ENCODE measurements at places on chromosomes 11 and 22.

DNA sequence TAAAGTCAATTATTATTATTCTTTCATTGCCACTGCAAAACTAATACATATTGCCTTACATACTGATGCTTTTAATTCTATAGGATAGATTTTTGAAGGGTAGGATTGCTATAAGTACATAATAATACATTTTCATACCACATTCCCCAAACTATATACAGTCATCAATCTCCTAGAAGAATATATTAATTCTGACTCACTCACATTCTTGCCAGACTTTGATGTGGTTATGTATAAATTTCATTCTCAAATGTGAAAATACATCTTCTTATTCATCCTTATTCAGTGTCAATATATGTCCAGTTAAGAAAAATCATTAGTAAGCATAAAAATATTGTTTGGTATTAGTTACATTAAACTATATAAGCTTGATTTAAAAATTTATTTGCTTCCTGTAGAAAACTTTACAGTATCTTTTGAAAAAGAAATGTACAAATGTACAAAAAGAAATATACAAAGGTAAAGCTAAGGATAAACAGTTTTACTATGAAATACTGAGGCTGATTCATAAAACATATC lies 458.8 kb upstream of the CNTN5 start:
- DNase-seq: no peak

- no peak for DNase-seq
Measured at GRCh38 chr22:36457688-36458450, 23.6 kb downstream of the TXN2 start.

- DNase-seq: no peak
Measured at GRCh38 chr11:76251226-76251575, 44.9 kb upstream of the WNT11 start.

DNA sequence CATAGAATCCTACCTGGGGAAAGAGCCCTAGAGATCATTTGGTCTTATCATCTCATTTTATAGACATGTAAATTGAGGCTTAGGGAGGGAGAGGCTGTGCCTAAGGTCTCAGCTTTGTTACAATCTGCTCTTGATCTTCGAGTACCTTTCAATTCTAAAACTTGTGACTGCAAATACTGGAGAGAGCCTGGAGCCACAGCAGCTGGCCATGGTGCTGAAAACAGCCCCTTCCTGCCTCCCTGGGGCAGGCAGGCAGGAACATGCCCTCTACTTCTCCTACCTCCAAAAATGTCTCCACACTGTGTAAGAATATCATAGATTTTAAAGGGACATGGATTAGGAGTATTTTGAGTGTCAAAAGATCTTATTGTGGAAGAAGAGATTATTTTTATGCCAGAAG lies 52.2 kb downstream of the C22orf42 start:
- DNase-seq: peak; percentile 36

DNA sequence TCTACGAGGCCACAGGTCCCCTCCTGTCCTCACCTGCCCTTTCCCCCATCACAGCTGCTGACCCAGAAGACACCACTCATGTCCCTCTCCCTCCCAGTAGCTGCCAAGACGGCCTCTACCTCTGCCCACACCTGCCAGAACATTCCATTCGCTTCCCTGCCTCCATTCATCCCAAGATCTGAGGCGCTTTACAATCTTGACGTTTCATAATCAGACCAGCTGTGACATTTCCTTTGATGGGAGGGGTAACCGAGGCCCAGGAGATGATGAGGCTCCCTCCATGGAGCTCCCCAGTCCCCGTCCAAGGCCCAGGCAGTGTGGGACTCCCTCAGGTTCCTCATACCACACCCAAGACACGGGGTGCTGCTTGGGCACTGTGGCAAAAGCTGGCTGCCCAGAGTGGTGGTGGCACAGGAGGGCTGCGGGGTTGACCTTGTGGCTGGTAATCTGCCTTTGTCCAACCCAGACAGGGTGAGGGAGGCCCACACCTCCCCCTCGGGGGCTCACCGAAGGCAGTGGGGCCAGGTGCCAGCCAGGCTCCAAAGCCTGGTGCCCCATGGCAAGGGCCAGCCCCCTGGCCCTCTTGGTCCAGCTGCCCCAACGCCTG lies 17.3 kb downstream of the PHLDA2 start:
- DNase-seq: no peak

DNA sequence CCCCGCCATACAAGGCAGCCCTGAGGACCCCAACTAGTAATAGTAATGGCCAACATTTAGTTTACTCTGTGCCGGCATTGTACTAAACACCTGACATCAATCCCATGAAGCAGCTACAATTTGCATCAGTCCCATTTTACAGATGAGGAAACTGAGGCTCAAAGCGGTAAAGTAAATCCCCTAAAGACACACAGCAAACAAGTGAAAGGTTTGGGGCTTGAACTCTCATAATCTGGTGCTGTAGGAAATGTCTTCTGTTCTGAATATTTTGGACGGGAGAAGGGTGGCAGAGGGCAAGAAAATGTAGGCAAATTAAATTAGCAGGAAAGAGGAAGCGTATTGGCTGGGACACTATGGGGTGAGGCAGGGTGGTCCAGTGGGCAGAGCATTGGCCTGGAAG lies 160.3 kb upstream of the SYT13 start:
- no peak for DNase-seq

DNA sequence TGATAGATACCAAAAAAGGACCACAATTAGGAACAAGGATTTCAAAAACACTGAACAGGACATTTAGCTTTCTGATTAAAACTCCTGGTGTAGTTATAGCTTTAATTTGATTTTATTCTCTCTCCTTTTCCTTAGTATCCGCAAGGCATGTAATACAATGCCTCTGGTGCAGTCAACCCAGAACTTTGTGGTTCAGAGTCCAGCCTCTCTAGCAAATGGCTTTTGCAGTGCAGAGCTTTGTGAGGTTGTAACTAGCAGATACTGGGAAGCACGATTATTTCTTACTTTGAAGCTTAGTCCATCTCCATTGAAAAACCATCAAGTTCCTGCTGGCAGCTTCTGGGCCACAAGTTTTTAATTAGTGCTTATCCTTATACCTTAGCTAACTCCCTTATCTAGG lies 79.8 kb downstream of the GRIA4 start:
- no peak for DNase-seq

GRCh38 chr22:25057013-25057881 lies 104.7 kb downstream of the KIAA1671 start:
- peak; percentile 67 for DNase-seq

GRCh38 chr11:64996710-64997380 lies at the start of gene BATF2:
Gene BATF2 (minus strand): TSS chr11:64996971. CDS start chr11:64996914, 57 bp downstream.
- DNase-seq: peak; percentile 51

DNA sequence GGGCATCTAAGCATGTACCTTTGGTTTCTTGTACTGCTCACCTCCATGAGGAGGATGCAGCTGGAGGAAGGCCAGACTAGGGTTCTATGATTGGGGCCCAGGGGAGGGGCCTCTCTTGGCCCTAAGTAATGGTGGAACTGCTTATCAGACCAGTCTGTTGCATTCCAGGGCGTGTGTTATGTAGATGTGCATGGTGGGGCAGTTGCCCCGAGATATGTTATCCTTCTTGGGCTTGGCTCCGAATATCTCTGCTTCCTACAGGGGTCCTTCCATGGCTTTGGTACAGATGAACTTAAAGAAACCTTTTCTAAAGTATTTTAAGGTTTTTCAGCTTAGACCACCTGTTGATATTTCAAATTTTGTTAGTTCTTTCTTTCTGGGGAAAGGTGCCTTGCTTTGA lies 126.0 kb downstream of the SWAP70 start:
- no peak for DNase-seq

DNA sequence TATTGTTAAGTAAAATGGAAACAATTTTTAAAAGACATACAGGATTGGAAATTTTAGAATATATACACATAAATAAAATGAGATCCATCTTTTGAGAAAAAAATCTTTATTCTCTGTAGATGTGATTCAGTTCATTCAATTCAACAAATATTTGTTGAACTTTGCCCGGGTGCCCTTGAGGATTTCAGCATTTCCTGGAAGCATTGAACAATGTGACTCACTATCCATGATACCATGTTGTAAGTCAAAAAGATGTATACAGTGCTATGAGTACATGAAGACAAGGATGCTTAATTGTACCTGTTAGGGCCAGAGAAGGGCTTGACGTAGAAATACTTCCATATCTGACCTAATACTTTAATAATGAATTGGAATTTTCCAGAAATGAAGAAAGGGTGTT lies 353.7 kb downstream of the METTL15 start:
- DNase-seq: no peak

DNA sequence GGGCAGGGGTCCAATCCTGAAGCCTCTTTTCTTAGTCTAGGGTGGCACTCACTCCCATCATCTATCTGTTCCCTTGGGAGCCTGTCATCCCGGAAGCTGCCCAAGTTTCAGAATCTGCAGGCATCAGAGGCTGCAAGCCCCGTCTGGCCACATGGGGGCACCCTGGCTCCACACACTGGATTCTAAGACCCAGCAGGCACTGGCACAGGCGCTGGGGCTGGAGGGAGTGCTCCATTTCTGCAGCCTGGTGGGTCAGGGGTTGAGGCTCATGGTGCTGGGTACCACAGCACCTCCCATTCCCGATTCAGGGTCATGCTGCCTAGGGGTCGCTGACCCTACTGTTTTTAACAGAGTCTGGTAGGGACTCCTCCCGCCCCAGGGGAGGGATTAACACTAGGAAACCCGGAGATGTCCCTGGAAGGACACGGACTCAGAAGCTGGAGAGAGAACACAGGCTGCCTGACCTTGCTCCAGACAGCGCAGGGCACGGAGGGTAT lies 243.9 kb upstream of the SYN3 start:
- DNase-seq: peak; percentile 65

DNA sequence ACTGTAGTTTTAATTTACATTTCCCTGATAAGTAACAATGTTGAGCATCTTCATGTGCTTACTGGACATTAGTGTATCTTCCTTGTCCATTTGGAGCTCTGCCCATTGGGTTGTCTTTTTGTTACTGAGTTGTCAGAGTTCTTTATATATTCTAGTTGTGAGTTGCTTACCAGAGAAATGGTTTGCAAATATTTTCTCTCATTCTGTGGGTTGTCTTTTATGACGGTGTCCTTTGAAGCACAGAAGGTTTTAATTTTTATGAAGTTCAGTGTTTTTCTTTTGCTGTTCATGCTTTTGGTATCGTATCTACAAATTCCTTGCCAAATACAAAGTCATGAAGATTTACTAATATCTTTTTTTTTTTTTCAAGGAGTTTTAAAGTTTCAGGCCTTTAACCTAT lies 42.4 kb downstream of the ZBTB44 start:
- DNase-seq: no peak

DNA sequence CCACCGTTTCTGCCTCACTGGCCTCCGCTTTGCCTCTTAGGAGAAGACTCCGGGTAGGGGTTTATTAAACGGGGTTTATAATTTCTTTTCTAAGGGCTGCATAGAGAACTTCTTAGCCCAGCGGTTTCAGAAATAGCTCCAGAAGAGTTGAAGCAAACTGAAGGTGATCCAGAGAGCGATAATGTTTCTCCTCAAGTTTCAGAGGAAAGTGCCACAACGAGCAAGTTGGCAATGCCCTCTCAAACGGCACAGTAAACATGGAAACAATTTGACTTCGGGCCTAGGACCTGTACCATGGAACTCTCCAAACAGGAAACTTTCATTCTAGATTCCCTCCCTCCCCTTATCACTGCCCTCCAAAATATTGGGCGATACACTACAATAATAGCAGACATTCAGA lies 1.0 kb downstream of the ADSL start:
- DNase-seq: no peak

DNA sequence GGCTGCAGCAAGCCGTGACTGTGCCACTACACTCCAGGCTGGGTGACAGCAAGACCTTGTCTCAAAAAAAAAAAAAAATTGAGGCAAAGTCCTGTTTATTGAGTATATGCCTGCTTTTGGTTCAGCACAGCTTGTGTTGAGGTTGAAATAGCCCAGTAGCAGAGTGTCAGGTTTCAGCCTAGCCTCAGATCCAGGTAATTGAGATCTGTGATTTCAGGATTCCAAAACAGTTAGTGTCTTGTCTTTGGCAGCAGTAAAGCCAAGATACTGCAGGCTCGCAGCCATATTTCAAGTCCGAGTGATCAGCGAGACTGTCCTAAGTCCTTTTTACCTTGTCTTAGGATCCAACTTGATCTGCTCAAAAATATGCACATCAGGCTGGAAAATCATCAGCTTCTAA lies 27.0 kb downstream of the CUL5 start:
- DNase-seq: no peak

DNA sequence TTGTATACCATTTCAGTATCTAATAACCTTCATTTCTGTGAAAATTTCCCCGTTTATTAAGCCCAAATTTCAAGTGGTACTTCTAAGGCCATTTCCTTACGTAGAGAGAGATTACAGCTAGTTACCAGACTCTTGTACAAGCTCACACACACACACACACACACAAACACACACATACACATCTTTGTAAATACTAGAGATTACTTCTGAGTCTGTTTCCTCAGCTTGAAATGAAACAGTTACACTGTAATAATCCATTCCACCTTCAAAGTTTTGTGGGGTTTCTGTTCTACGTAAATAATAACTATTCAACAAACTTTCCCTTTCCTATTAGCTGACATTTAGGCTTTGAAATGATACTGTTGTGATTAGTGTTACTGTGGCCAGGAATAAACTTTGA lies 6.2 kb downstream of the POGLUT3 start:
- no peak for DNase-seq

GRCh38 chr22:32538521-32538920 lies 63.9 kb downstream of the FBXO7 start:
- DNase-seq: no peak

DNA sequence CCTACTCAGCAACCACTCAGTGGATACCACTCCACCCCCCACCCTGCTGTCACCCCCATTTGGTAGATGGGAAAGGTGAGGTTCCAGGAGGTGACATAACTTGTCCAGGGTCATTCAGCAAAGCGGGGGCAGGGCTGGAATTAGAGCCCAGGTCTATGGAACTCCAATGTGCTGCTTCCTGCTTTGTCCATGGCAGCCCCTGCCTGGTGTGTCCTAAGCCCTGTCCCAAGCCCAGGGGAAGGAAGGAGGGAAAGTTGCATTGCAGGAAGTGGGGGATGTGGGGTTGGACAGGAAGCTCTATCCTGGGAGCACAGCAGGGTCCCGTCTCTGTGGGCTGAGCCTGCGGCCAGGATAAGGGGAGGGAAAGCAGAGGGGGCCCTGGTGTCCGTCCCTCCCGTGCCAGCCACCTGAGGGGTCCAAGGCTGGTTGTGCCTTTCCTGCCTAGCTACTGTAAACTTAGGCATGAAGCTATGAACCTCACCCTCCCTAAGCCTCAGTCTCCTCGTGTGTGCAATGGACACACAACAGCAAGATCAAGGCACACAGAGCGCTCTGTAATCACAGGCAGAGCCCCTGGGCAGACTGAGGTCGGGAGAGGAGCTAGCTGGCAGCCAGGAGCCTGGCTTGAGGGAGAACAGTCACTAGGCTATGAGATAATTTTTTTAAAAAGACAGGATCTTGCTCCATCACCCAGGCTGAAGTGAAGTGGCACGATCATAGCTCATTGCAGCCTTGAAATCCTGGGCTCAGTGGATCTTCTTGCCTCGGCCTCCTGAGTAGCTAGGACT lies 12.9 kb downstream of the GAL3ST1 start:
- DNase-seq: no peak
